ENCODE measurements at places on chromosomes 3 and 15. TPM values are rescaled to one million over a fixed set of nuclear protein-coding genes. Genes with fewer than 3 reads are reported as not detected.

GRCh38 chr3:119352034-119352609 is 57.9 kb downstream of the ARHGAP31 start:
- no peak for DNase-seq

DNA sequence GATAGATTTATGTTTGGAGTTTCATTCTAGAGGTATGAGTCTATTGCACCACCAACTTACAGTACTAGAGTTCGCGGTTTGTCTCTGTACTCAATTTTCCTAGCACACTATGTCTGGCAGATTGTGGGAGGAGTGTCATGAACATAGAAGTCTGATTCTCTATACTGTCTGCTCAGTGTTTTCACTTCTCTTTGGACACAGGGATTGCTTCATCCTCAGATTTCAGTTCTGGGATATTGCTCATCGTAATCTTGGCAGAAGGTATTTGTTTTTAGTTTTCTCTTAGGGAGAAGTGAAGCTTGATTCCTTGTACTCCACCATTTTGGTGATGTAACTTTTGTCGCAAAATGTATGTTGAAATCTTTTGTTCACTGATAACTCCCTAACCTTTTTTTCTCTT is 27.8 kb upstream of the AZI2 start:
- no peak for DNase-seq

DNA sequence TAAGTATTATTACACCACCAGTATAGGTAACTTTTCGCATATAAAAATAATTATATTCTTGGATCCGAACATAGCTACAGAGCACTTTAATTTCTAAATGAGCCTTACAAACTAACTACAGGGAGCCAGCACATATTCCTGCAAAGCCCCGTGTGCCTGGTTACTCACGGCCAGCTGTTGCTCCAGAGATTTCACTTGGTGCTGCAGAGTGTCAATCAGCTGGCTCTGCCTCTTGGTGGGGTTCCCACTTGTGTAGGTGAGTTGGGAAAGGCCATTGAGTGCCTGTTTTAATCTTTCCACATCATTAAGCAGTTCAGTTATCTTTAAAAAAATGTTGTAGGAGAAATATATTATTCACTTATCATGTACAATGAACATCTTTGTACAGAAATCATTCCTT is 98.9 kb downstream of the UACA start:
- no peak for DNase-seq

GRCh38 chr3:61118830-61119229 is 132.4 kb downstream of the FHIT start:
- no peak for DNase-seq

DNA sequence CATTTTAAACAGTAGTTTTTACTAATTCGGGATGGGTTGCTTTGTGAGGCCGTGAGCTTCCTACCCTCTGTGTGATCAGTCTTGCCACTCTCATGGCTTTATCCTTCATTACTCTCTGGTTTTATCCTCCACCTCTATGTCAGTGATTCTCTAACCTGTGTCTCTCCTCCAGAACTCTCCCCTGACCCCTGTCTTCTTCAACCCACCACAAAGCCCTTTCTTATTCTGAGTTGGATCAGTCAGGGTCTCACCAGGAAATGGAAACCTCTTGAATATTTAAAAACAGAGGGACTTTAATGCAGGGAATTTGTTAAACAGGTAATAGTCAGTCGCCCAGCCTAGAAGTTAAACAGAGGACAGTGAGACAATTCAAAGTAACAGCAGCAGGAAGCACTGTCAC is 64.2 kb upstream of the ADPGK start:
- no peak for DNase-seq

GRCh38 chr15:55587321-55588069 is 650 bp downstream of the PYGO1 start:
- peak; percentile 15 for DNase-seq

Gene LRRN1
- total RNA-seq: 18.2 TPM

Measured in urinary bladder (tissue), 4 donors.